ENCODE measurements at places on chromosomes 4 and X.
A peak's percentile ranks its signal among the peaks of the same experiment; 100 is the strongest.

- no peak for DNase-seq
These were observed 997.2 kb upstream of the SLIT2 start for GRCh38 chr4:19254486-19254885.

DNA sequence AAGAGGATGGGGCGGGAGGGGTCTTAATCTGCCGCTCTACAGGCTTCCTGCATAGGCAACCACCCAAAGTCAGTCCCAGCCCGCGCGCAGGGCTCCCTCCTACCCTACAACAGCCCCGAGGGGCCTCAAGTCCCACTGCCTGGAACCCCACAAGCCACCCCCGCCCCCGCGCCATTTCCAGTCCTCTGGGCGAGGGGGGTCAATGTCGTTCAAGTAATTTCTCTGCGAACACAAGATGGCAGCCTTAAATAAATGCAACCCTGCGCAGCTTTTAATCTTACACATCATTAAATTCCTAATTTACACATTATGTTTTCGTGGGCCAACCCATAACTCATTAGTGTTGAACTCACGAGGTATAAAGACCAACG is 92.9 kb downstream of the BCOR start:
- no peak for DNase-seq

DNA sequence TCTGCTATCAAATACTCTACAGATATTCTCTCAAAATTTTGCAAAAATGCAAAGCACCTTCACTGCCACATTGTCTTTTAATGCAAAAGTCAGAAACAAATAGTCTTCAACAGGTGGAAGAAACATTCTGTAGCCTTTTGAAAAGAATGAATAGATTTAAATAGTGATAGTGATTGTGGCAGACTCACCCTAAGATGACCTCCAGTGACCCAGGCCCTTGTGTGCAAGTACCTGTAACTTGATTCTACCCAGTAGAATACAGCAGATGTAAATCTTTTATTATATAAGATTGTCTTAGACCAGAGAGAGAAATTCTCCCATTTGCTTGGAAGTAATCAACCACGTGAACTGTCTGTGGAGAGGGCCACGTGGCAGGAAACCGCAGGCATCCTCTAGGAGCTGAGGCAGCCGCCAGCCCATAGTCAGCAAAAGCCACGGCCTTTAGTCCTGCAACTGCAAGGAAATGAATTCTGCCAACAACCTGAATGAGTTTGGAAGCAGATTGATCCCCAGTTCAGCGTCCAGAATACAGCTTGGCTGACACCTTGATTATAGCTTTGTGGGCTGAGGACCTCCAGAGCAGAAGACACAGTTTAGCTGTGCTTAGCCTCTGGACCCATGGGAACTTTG is 272.5 kb downstream of the ARHGAP10 start:
- no peak for DNase-seq

DNA sequence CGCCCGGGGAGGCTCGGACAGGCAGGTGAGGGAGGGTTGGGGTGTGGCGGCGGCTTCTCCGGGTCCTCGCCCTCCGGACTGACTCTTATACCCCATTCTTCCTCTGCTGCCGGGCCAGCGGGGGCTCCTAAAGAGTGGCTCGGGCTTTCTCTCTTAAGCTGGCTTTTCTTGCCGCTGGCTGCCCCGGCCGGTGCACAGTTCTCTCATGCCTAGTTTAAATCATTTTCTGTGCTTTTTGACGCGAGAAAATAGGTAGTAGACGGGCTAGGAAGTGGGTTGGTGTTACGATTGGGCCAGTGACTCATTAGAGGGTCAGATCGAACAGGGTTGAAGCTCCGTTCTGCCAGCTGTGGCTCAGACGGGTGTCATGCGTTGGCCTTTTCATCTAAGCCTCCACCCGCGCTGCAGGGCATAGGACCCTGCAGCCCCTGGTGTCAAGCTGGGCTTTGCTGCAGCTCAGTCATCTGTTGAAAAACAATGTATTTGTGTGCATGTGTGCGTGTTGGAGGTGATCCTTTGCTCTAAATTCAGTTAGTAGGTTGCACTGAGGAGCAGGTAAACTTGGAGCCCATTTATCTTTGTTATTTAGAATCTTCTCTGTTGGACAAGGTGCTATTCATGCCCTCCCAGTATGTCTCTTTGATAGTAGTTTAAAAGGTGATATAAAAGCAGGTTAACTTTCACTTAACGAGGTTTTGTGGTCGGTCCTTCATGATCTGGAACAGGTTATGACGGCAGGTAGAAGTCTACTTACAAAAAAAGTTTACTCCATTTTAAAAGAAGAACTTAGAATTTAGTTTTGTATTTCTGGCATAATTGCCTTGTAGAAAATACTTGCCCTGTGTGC is 802 bp downstream of the BMP2K start:
- DNase-seq = peak; percentile 35

DNA sequence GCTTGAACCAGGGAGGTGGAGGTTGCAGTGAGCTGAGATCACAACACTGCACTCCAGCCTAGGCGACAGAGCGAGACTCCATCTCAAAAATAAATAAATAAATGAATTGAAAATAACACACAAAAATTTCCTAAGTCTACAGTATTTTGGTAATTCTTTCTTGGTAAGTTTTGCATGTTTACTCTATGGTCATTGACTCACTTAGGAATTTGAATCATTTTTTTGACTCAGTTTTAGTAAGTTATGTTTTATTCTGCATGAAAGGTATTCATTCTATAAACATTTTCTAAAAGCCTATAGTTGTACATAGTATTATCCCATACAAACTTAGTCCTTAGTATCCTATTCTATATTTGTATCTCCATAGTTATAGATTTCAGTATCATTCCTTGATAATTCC is 772.9 kb upstream of the SLIT2 start:
- DNase-seq = no peak

DNA sequence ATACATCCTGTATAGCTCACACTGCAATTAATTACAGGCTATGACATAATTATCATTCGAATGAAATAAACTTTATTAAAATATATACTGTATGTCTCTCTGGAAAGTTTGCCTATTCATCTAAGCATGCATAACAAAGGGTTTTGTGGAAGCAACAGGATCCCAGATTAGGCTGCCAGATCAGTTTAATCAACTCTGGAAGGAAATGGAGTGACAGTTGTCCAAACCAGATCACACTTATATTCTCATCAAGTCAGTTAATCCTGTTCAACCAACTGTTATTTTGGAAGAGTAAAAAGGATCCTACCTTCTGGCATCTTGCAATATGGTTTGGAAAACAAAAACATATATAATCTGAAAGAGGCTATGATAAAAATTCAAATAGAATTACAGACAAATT is 312.2 kb downstream of the FAT4 start:
- DNase-seq = no peak

DNA sequence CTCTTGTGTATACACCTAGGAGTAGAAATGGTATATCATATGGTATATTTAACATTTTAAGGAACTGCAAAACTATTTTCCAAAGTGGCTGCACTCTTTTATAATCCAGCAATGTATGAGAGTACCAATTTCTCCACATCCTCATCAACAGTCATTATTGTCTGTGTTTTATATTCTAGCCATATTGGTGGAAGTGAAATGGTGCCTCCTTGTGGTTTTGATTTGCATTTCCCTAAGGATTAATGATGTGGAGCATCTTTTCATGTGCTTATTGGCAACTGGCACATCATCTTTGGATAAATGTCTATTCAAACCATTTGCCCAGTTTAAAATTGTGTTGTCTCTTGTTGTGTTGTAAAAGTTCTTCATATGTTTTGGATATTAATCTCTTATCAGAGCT is 9.6 kb downstream of the BMP15 start:
- DNase-seq = no peak

DNA sequence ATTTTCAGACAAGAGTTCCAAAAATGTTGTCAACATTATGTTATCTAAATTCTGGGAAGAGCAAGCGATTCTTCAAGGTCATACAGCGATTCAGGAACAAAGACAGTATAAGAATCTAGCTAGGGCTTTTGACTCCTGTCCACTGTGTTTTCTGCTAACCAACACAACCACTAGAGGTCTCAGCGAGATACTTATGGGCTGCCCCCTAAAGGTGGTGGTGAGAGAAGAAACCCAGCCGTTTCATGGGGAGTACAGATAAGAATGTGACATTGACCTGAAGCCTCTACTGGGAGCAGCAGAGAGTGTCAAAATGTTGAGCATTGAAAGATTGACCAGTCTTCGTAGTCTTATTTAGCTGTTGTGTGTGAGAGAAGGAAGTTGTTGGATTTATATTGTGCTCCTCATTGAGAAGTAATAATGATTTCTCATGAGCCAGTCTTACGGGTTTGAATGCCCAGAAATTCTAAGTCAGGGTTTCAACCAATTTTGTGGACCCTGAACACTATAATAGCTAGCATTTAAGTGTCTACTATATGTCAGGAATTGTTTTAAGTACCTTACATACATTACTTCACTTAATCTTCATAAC is 168.3 kb downstream of the SPRY1 start:
- DNase-seq = peak; percentile 48

- no peak for DNase-seq
These were observed 1.6 kb upstream of the ARMCX4 start for GRCh38 chrX:101483705-101484104.

DNA sequence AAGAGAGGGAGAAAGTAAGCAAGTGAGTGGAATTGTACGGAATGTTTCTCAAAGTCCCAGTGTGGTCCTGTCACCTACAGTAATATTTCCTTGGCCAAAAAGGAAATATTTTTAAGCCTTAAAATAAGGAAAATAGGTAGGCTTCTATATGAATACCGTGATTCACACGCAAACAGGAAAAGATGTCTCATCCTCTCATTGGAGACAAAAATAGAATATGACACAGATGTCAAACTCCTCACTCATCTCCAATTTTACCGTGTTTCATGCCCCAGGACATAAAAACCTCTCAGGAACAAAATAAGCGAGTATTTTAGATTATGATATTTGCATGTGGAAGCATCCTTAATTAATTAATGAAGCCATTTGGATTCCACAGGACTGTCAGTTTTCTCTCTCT is 1269.5 kb downstream of the RAPGEF2 start:
- DNase-seq = no peak

DNA sequence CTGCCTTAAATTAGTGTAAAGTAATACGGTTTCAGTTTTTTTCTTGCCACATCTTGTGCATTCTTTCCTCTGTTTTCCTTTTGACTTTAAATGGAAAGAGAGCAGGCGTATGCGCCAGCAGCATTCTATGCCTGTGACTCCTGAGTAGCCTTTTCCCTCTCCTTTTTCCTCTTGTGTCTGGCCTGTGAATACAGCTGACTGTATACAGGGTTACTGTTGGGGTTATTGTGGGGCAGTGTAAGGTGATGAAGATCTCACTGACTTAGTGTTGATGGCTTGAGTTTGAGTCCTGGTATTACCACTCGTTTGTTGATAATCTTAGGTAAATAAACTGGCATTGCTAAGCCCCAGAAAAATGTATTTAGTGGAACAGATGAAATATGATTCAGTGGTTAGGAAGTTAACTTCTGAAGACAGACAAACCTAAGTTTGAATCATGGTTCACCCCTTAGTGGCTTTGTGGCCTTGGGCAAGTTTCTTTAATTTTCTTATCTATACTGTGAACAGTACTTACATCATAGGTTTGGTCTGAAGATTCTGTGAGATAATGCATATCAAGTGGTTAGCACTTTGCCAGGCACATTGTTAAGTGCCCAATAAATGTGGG is 105.1 kb downstream of the FNIP2 start:
- no peak for DNase-seq

- DNase-seq = peak; percentile 19
These were observed 45.4 kb downstream of the CXorf58 start for GRCh38 chrX:23952984-23953907.

GRCh38 chrX:134738986-134739740 is 80.9 kb upstream of the PLAC1 start:
- DNase-seq = no peak

- no peak for DNase-seq
These were observed 831.6 kb upstream of the NDST4 start for GRCh38 chr4:115945026-115945425.

GRCh38 chrX:134374294-134374693 is 85.7 kb upstream of the HPRT1 start:
- DNase-seq = no peak

Measured in effector memory CD8-positive, alpha-beta T cell (primary cell).